Hepatocyte (in vitro differentiated cells): ENCODE measurements at places on chromosomes 5 and 9.

- DNase-seq = no peak
These were observed 64.6 kb downstream of the IL31RA start for GRCh38 chr5:55915783-55916182.

DNA sequence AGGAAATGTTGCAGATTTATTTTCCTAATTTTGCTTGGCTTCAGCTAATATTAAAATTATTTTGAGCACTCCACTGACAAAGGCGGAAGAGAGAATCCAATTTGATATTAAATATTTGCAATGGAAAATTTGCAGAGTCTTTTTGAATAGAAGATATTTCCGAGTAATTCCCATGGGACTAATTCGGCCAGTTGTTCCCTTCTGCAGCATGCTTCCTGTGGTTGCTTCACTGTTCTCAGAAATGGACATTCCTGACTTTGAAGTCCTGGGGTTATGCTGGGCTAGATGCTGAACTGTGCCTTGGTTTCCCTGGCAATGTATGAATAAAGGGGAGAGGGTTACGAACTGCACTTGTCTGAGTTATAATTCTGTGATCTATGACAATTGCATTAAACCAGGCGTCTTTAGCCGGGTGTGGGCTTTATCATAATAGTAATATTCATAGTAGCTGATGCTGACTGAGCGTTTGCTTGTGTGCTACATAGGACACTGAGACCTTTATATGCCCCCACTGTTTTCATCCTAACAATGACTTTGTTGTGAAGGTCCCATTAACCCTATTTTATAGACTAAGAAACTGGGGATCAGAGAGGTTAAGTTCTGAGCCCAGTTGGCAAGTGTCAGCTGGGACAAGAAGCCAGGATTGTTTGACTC, 114.5 kb upstream of the SPRY4 start:
- no peak for DNase-seq

DNA sequence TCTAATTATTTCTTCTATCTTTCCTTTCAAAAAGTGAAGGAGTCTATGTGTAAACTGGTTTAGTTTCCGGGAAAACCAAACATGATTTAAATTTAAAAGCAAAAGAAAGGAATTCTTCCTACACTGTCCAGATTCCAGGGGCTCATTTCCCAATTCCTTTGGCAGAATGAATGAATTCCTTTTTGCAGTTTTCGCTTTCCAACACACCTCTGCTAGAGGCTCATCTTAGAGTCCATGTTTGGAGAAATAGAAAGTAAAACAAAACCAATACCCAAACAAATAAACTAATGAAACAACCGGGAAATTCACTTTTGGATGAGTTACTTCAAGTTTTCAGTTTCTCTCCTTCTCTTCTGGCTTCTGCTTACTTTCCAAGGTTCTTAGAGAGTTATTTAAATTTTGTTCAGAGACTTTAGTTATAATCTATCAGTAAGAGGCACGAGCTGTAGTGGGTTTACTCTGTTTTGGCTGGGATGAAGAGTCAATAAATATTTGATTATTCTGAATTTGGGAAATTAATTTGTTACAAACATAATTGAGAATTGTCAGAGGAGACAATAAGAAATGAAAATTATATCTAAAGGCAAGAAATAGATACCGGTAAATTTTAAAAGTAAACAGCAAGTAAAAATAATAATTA, 365.0 kb upstream of the CDH9 start:
- no peak for DNase-seq

DNA sequence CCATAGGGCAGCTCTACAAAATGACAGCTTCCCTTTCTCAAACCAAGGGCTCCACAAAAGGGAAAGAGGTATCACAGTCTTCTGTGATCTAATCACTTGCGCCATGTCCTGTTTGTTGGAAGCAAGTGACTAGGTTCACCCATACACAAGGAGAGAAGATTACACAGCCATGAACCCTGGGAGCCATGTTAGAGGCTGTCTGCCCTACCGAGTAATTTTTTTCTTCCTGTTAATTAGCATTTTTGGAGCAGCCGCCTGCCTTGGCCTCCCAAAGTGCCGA, 33.2 kb upstream of the GOLPH3 start:
- no peak for DNase-seq

DNA sequence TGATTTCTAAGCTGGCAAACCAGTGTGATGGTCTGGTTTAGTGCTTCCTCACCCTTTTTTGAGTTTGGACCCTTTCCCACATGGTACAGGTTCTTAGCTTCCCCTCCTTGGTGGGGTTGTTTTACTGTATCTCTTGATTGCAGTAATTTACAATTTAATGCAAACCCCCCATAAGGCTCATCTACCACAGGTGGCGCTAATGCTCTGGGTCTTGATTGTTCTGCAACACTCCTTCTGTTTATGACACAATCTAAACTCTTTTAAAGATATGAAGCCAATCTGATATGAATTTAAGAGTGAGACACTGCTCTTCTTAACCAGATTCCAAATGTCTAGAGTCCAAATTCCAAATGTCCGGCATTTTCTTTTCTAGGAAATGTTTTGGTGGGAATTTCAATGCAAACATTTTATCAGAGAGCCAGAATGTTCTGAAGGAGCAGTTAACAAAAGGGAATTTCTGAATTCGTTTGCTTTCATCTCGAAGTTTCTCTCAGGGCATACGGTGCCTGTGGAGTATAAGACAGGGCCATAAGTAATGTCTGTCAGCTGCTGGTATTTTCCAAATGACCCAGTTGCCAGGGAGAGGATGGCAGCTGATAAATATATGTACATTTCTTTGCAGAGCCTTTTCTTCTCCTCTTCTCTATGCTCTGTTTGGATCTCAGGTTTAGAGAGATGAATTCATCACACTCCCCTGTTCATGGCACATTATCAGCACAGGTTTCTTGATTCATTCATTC, 246.8 kb downstream of the ARHGAP26 start:
- peak; percentile 44 for DNase-seq

GRCh38 chr9:110583237-110583636, 3.7 kb upstream of the SVEP1 start:
- DNase-seq = no peak

DNA sequence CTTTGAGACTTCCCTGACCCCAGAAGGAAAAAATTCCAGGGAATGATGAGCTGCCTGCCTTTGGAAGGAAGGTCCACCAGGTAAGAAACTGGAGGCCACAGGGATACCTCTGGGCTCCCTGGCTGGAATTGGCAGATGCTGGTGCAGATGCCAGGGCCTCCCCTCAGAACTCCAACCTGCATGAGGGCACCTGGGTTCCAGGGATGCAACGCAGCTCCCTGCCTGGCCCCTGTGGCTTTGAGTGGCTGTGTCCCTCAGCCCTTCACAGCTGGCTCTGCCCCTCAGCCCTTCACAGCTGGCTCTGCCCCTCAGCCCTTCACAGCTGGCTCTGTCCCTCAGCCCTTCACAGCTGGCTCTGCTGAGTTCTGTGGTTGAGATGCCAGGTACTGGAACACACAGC, 13.9 kb downstream of the KCNMB1 start:
- DNase-seq = no peak

GRCh38 chr5:125011014-125011413, 264.6 kb upstream of the ZNF608 start:
- no peak for DNase-seq

DNA sequence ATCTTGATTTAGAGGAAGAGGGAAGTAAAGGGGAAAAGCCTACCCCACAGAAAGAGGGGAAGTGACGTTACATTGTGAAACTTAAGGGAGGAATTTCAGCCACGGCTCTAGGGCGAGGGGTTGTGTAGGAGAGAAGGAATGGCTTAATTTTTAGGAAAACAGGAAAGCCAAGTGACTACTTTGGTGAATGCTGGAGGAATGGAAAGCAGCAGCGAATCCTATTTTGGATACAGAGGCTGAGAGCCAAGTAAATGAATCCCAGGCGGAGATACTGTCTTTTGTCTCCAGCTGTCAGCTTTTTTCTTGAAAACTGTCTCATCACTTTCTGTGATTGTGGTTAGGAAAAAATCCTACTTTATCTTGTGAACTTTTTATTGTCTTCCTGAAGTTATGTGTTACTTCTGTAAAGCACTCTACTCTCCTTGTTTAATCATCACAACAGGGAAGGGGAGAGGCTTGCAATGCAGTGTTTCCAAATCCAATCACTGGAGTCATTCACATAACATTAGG, 188.4 kb downstream of the TSSK1B start:
- no peak for DNase-seq

- DNase-seq = no peak
These were observed 6.9 kb downstream of the ERMP1 start for GRCh38 chr9:5825895-5826622.

DNA sequence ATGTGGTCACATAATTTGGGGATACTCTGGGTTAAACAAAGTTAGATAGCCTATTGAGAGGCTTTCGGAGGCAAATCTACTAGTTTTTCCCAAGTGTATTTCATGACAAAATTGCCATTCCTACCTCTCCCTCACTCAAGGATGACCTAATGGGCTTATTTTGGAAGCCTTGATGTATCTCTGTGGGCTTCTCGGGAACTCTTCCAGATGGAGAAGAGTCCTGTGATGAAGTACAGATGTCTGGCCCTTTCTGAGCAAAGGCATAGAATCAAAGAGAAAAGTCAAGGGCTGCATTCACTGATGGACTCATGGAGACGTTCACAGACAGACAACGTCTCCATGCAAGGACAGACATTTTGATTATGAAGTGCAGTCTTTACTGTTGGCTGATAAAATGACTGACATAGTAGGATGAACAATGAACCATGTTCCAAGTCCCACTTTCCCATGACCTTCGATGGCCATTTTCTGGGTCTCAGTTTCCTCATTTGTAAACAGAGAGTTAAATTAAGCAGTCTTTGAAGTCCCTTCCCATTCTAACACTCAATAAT, 347.2 kb upstream of the CD180 start:
- DNase-seq = no peak

DNA sequence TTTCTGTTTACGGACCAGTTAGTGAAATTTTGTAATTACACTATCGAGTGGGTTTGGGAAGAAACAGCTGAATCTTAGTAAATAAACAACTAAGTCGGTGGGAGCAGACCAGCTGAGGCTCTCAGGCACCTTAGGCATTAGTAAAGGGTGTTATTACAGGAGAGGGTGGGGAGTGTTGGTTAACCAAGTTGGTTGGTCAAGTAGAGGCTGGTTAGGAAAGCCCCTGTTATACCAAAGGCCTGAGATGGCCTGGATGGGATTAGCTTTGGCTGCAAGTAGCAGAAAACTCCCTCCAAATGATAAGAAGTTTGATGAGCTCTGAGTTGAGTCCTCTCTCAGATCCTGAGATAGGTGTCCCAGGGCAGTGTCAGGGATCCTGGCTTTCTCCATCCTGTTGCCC, 81.3 kb downstream of the PPARGC1B start:
- DNase-seq = no peak

- no peak for DNase-seq
These were observed 54.2 kb upstream of the NCS1 start for GRCh38 chr9:130117816-130118632.

DNA sequence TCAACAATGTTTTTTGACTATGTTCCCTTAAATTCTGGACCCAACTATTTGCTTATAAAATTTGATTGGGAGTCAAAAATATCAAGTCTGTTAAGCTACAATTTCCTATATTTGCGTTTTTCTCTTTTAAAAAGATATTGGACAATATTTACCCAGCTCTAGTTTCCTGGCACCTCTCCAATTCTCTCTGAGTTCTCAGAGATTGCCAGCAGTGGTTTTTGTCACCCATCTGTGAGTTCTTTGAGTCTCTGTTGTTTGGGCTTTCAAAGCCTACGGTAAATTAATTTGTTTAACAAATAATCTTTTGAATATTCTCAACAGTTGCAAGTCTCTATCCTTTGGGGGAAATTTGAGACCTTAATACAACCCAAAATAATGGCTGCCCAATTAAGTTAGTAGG, 174.2 kb upstream of the PUM3 start:
- DNase-seq = no peak

GRCh38 chr5:128304088-128304487, 220.5 kb downstream of the SLC12A2 start:
- DNase-seq = peak; percentile 19

DNA sequence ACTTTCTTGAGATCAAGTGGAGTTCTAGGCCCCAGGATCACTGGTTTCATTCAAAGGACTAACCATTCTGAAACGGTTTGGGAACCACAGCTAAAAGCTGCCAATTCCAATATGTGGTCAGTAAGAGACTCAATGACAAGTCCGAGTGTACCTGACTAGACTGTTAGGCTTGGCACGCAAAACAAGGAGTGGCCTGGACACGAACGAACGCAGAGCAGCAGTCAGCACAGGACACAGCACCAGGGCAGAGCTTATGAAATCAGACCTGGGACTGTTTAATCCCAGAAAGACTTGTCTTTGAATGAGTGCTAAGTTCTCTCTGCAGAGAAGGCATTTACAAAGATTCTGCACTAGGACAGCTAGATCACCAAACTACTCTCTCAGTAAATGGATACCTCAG, 213.8 kb downstream of the GAPVD1 start:
- no peak for DNase-seq

GRCh38 chr9:35540315-35540714, 50.4 kb downstream of the RUSC2 start:
- DNase-seq = no peak

DNA sequence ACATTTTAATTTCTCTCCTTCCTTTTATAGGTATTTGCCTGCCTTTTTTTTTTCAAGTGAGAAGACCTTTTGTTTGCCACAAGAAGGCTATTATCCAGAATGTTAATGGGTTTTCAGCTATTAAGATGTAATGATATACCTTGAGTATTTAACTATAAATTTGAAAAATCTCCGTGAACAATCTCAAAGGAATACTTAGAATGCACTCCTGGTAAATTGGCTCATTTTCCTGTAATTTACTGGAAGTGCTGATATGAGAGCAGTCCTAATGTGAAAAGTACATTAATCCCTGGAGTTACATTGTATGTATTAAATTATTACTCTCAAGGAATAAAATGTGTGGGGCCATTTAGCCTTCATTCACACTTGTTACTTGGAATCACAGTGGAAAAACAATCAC, 32.4 kb downstream of the AOPEP start:
- DNase-seq = no peak

GRCh38 chr9:69211424-69212036, 37.5 kb downstream of the TJP2 start:
- DNase-seq = no peak

GRCh38 chr5:142326480-142326938, 1.7 kb upstream of the SPRY4 start:
- no peak for DNase-seq

DNA sequence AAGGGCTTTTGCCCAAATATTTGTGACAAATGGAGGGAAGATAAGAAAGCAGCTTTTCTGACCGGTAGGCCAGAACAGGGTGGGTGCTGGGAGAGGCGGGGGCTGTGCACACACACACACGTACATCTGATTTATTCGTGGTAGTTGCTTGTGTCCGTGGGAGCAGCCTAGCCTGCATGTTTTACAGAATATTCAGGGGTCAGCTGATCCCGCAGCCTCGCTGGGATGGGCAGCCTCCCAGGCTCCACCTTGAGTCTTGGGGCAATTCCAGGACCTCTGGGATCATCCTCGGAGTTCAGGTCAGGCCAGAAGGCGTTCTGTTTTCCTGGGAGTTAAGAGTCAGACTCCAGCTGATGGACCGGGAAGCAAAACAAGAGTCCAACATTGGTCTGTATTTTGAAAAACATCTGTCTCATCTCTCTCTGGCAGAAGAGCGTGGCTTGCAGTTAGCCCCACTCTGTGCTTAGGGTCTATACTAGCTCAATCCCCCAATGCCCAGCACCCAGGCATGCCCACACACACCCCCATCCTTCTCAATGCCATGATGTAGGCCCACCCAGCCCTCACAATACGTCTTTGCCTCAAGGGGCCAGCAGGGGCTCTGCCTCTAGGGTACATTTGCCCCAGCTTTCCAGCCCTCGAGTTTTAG, 210.6 kb downstream of the GOLPH3 start:
- no peak for DNase-seq

- no peak for DNase-seq
These were observed 120.1 kb upstream of the CD180 start for GRCh38 chr5:67316695-67317094.
